Suppressor macrophage treated with lipopolysaccharide for 4 hours (primary cell): ENCODE measurements at places on chromosomes 3 and 15.

GRCh38 chr3:185830018-185830797 lies 5.4 kb upstream of the IGF2BP2 start:
- DNase-seq: no peak

DNA sequence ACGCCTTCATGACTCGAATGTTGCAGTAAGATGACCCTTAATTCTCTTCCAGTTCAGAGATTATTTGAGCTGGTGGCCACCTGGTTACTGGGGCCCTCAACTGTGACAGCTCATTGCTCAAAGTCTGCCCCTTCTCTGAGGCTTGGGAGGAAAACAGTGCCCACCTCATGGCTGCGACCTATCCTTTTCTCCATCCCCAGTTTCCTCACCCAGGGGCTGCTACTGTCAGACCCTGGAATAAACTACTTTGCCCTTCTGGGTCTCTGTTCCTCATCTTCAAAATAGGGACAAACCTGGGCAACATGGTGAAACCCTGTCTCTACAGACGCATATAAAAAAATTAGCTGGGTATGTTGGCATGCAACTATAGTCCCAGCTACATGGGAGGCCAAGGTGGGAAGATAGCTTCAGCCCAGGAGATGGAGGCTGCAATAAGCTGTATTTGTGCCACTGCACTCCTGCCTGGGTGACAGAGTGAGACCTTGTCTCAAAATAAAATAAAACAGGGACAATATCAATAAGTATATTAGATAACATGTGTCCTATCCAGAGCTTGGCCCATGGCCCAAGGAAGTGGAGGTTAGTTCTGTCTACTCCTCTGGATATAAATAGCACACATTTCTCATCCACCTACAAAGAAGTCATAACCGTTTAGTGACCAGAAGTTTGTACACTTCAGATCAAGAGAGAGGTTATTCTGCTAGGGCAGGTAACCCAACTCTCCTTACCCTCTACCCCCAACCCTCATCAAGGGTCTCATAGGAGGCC lies 2.2 kb upstream of the RASL12 start:
- no peak for DNase-seq

DNA sequence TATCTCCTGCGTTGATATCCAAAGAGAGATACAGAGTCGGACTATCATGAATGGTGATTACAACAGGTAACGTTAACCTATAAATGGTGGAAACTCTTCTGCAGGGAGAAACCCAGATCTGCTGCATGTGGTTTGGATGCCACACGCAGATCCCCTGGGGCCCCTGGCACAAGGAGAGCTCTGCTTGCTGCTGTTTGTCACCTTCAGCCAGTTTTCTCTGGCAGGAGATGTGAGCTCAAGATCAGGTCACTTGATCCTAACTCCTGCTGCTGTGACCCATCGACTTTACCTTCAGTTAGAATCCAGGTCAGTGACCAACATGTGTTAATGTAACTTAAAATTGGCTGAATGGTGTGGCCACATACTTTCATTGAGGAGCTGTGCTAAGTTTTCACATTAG lies 23.8 kb upstream of the GPR171 start:
- DNase-seq: no peak

GRCh38 chr3:183895296-183895695 lies 10.6 kb upstream of the PARL start:
- DNase-seq: peak; percentile 65

DNA sequence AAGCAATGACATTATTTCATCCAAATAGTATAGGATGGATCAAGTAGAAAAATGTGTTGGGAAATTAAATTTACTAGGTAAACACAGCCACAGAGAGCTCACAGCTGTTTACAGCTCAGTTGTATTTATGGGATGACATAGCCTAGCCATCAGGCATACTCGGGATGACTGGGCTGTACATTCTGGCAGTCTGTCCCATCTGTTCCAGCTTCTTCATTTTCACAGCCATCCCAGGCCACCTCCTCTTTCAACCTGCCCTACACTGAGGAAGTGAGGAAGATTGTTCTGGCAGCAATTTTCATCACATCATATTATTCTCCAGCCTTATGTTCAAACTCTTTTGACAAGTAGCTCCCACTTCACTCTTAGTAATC lies 98.4 kb upstream of the PFN2 start:
- no peak for DNase-seq
